ENCODE measurements at places on chromosomes 6 and 20.

GRCh38 chr20:57294550-57294949, 28.1 kb upstream of the BMP7 start:
- DNase-seq: no peak

- no peak for DNase-seq
Observed at GRCh38 chr6:144666781-144667180, 381.6 kb downstream of the UTRN start.

- DNase-seq: no peak
Observed at GRCh38 chr6:10465629-10466499, 51.0 kb upstream of the TFAP2A start.

GRCh38 chr6:93124006-93124632, 295.2 kb downstream of the EPHA7 start:
- DNase-seq: no peak

DNA sequence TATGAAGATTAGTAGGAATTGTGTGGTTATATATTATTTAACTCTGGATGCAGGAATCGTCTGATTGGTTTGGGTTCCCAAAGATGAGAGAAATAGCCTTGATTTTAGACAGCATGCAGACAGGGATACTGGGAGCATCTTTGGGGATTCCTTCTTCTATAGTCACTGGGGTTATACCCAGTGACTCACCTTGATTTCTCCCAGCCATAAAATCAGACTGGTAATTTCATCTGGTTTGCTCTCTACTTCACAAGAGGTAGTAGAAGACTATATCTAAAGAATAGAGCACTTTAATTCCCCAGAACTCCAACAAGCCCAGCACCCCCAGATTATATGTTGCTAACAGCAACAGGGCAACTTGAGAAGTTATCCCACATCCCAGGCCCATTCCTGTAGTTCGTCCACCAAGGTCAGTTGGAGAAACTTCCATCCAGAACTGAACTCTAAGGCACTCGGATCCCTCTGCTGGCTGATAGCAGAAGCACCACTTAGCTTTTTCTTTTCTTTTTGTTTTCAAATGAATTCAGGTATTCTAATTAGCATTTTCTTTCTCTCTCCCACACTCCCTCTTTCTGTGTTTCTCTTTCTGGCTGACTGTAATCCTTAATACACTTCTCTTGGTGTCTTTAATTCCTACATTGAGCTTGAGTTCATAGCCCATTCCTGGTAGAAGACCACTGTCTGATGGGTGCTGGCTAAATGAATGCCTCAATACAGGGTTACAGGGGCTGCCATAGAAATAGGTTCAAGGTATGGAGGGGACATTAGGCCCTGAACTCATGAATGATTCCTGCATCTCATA, 20.4 kb upstream of the EFHC1 start:
- DNase-seq: no peak

Data from stimulated activated CD8-positive, alpha-beta memory T cell treated with anti-CD3 and anti-CD28 coated beads, Interleukin-2, amount 100 ng/mL, for 1 hour (primary cell).